CD4-positive, CD25-positive, alpha-beta regulatory T cell (primary cell): ENCODE measurements at places on chromosomes 5 and 9.

GRCh38 chr5:102582696-102583095 lies 83.9 kb upstream of the SLCO6A1 start:
- no peak for DNase-seq

- DNase-seq: no peak
These were observed 119.0 kb downstream of the SV2C start for GRCh38 chr5:76202182-76202581.

- DNase-seq: no peak
These were observed 31.7 kb upstream of the NFIB start for GRCh38 chr9:14345354-14346230.

DNA sequence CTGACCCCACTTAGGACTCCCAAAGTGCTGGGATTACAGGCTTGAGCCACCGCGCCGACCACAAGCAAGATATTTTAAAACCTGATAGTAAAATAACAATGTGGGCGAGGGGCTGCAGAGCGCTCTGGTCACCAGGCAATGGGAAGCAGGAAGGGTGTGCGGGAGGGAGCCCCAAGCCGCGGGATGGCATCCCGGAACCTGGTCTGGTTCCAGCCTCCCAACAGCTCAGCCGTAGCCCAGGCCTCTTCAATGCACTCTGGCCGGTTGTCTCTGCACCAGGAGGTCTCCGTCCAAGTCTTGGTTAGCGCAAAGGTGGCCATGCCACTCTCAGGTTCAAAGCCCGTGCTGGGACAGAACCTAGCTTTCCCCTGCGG lies 694 bp upstream of the UAP1L1 start:
- DNase-seq: no peak

DNA sequence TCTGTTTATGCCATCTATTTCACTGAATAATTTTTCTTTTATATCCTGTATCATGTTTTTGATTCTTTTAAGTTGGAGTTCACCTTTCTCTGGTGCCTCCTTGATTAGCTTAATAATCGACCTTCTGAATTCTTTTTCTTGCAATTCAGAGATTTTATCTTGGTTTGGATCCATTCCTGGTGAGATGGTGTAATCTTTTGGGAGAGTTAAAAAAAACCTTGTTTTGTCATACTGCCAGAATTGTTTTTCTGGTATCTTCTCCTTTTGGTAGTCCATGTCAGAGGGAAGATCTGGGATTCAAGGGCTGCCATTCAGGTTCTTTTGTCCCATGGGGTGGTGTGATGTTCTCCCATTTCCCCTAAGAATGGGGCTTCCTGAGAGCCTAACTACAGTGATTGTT lies 800.8 kb upstream of the TYRP1 start:
- no peak for DNase-seq

GRCh38 chr9:137405677-137406081 lies 17.3 kb downstream of the EXD3 start:
- no peak for DNase-seq
